ENCODE measurements at places on chromosomes 2 and 18.

DNA sequence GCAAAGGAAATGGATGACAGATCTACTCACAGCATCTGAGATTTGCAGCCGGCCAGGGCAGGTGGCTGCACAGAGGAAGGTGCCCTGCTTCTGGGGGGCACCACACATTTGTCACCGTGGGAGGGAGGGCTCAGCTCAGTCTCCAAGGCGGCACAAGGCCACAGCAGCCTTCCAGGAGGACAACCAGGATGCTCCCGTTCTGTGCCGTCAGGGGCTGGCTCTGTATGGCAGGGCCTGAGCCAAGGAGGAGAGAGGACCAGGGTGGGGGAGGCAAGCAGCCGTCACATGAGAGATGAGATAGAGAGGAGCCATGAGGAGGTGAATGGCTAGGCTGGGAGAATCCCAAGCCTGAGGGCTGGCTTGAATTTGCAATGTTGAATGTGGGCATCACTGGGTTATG, 4.6 kb upstream of the BOK start:
- no peak for DNase-seq

GRCh38 chr18:45050712-45051601, 370.3 kb downstream of the SETBP1 start:
- DNase-seq, result no peak

DNA sequence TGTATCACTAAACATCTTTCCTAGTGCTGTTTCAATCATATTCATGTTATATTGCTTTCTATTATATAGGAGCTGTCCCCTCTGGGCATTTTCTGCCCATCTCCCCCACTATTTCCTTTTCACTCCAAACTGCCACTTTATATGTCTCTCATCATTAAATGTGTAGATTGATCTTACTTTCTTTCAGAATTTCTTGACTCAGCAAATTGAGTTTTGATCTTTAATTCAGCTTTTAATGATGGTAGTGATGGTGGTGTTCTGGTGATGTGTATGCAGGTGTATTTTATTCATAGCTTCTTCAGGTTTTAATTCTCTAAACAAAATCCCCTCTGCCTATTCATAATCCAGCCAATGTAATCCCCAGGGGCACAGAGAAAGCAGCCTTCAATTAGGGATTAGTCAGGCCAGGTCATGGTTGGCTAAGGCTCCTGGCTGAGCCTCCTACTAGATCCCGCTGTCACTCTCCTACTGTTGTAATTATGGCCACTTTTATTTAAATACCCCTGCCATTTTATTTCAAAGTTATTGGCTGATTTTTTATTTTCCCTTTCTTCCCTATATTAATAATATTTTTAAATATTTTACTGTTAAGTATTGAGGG, 325.4 kb downstream of the SPAG16 start:
- no peak for DNase-seq

DNA sequence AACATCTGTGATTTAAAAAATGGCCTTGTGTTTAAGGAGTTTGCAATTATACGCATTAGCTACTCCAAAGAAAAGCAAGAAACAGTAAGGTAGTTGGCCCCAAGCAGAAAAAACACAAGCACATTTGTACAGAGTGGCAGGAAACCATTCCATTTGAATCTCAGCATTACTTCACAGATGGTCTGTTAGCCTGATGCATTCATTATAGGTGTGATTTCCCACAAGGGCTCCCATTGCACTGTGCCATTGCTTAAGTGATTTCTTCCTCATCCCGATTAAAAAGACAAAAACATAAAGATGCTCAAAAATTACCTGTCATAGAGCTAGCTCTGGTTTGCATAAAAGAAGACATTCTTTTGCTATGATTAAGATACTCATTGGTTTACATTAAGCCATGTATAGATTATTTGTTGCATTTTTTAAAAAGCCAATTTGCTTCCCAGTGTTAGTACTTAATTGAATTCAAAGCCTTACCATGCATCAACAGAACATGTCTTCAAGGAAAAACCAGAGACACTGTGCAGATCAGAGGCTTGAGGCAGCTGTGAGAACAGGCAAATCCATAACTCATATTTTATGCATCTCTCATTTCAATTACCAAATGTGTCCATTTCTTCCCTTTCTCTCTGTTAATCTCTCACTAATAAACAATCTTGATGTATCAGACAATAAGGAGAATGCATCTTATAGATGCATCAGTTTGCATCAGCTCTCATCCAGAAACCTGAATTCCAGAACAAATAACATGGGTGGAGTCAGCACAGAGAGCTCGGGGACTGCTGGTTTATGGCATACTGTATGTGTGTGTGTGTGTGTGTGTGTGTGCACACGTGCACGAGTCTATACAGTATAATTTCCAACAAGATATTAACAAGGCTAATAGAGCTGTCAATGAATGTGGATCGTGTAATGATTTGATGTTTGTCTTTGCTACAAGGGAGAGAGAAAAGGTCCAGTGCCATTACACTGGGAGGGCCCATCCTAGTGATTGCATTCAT, 558.6 kb upstream of the HS6ST1 start:
- no peak for DNase-seq

GRCh38 chr2:112640800-112641675, 4.7 kb upstream of the SLC20A1 start:
- DNase-seq, result peak; percentile 65

GRCh38 chr2:100018341-100019193, 123.8 kb downstream of the AFF3 start:
- peak; percentile 77 for DNase-seq

- peak; percentile 39 for DNase-seq
Measured at GRCh38 chr2:26178746-26179436, 6.0 kb downstream of the GAREM2 start.

DNA sequence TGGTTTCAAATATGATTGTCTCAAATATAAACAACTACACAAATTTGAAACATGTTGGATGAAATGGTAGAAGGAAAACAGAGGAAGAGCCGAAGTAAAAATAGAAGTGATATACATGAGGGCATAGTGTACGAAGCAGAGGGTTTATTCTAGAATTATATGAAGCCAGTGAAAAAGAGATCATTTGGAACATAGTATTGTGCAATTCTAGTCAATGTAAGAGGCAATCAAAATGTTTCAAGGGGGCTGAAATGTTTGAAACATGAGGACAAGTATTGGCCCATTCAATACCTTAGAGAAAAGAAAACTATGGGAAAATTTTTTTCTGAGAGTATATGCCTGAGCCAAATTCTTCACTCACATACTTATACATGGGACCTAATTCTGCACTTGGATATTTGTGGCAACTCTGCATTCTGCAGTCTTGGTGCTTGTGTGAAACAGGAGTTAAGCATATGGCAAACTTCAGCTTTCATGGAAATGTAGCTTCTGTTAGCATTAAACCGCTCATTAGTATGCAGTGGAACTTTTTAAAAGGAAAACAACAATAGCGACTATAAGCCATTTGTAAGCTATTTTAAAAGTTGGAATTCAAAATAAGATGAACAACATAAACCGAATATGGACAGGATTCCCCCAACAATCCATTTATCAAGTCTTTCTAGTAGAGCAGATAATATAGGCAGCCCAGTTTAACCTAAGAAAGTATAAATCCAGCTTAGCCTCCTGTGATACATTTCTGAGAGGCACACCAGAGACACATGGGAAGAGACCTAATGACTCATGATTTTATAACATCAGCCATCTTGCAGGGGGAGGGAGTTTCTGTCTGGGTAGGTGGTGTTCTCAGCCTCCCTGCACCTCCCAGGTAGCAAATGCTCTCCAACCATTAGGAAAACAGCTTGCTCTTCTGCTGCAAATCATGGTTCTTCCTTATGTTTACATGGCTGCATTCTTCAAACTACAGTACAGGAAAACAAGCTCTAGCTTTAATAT, 197.8 kb downstream of the PAX3 start:
- no peak for DNase-seq

- DNase-seq, result no peak
Measured at GRCh38 chr2:12110074-12110473, 363.6 kb downstream of the LPIN1 start.

- DNase-seq, result no peak
Measured at GRCh38 chr2:225468131-225468530, 68.6 kb downstream of the NYAP2 start.

DNA sequence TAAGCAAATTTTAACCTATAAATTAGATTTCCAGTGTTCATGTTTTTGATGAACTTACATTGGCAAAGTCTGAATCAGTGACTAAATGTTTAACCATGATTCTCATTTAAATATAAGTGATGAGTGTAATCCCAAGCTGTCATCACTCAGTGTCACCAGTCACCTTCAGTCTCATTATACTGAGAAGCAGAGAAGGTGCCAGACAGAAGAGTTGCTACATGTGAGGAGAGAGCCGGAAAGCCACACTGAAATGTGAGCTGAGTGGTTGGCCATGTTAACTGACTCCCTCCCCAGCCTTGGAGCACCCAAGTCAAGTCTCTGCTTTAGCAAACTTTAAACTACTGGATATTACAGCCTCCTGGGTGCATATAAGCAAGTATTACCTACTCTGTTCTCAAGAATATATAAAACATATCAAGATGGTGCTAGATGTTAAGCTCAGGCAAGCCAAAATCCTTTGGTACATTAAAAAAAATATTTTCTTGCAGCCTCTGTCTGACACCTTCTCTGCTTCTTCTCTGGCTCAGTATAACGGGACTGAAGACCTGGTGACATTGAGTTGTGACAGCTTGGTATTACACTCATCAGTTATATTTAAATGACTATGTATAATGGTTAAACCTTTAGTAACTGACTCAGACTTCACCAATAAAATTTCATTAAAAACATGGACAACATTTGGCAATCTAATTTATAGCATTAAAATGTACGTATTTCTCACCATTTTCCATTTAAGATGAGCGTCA, 75.8 kb upstream of the MAP3K20 start:
- DNase-seq, result no peak

GRCh38 chr2:9021563-9022211, 18.2 kb upstream of the MBOAT2 start:
- DNase-seq, result no peak
